Suppressor macrophage treated with lipopolysaccharide for 1 hour (primary cell): ENCODE measurements at places on chromosomes 2 and 18.

GRCh38 chr2:65639156-65639864, 206.9 kb upstream of the SPRED2 start:
- no peak for DNase-seq

DNA sequence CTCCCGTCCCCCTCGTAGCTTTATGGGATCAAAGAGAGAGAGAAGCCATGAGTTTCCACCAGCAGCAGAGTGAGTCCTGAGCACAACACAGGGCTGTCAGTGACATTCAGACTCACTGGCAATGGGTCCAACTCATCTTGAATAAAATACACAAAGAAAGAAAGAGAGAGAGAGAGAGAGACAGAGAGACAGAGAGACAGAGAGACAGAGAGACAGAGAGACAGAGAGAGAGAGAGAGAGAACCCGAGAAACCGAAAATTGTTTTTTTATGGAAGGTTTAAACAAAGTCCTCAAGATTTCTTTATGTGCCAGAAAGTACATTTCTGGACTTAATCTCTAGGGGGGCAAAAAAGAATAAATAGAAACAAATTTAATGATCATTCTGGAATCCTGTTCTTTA, 11.5 kb upstream of the BCL2 start:
- DNase-seq = no peak

DNA sequence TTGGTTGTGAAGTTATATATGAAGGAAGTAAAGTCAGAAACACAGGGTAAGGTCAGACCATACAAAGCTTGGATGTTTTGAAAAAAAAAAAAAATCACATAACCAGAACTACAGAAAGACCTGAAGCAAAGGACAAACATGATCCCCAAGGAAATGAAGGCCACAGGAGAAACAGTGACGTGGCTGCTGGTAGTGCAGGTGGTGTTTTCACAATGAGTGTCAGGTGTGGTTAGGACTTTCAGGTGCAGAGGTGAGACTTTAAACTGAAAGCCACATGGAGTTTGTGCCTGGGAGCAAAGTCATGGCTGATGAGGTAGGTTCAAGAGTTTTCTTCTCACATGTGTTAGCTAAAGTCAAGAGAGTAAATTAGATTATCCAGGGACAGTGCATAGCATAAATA, 270.7 kb downstream of the PIEZO2 start:
- no peak for DNase-seq

GRCh38 chr2:27148801-27149439, at the start of gene TCF23:
TCF23 (plus strand) TSS chr2:27149004; CDS start chr2:27149134, 130 bp downstream.
- DNase-seq = no peak

DNA sequence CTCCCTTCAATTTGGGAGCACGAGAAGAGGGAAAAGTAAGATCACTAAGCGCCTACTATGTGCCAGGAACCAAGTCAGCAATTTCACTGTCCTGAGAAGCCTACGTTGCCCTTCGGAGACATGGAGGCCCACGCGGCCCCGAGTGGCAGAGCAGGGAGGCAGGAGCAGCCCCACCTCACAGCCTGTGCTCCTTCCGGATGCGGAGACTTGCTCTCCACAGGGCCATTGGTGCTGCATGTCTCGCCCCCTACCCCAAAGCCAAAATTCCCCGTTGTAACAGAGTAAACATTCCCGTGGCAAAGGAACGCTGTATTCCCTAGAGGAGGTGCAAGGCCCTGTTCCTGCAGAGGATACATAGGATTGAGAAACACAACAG, 4.5 kb downstream of the SLC14A2 start:
- DNase-seq = no peak

DNA sequence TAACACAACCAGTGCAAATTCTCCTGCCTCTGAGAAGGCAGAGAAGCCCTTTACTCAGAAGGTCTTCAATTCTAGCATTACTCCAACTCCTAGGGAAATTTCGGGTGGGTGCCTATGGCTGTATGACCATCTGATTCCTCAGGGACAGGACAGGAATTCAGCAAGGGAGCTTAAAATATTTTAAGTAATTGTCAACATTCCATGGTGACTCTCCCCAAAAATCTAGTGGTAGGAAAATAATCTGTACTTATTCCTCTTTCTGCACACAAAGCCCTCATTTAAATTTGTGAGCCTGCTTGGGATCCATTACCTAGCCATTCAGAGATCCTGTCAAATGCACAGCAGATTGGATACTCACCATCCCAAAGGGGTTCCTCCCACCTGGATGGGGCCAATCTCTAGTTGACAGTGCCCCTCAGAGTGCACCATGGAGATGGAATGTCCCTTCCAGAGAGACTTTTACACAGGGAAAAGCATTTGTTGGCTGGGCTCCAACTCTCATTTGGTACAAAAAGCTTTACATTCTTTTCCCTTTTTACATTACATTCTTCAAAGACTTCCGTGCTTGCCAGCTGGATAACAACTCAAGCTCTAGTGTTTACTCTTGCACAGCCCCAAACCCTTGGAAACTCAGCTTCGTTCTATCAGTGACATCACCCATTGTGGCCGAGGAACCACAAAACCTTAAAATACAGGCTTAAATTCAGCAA, 3.1 kb upstream of the TMEM150A start:
- no peak for DNase-seq

GRCh38 chr2:19802086-19802841, 99.5 kb downstream of the TTC32 start:
- no peak for DNase-seq

- DNase-seq = no peak
Measured at GRCh38 chr2:239961662-239962613, 63.2 kb downstream of the NDUFA10 start.

GRCh38 chr2:224585211-224586088, at the start of gene CUL3:
CUL3 (minus strand) TSS chr2:224585363; CDS start chr2:224585009, 354 bp downstream.
- DNase-seq = peak; percentile 100

DNA sequence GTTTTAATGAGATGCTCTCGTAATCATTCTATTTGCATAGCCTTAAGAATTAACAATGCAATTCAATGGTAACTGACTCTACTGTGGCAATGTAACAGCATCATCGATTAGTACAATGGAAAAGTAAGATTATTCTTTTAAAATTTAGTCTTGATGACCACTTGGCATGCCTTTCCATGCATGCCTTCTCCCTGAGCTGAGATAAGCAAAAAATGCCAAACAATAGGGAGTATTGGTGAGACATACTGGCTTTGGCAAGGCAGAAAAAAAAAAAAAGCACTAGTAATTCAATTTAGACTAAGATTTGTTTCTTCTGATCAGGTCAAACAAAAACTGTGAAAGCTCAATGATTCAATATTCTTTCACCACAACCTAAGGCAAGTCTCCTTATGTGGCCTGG, 110.8 kb upstream of the TRIB2 start:
- no peak for DNase-seq

DNA sequence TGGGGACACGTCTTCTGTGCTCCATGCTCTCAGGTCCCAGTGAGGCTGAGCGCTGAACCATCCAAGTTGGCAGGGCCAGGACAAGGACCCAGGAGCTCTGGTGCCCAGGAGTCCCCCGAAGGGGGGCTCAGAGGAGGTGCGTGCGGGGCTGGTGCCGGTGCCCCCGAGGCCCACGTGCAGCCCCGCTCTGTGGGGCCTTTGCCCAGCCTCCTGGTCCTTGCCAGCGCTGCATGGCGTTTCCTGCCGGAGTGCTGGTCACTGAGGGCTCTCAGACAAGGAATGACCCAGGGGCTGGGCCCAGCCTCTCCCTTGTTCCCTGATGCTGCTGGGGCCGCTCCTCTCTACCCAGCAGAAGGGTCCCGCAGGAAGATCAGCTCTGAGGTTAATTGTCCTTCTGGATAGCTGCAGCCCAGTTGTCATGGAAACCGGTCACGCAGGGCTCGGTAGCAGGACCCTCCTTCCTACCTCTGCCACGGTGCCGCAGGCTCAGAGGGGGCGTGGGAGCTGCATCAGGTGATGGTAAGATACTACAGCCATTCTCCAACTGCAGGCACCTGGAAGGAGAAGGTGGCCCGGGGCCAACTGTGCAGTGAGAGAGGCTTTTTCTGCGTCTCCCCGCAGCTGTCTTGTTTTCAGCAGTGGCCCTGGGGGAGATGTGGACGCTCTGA, 64.5 kb downstream of the RRM2 start:
- DNase-seq = no peak

DNA sequence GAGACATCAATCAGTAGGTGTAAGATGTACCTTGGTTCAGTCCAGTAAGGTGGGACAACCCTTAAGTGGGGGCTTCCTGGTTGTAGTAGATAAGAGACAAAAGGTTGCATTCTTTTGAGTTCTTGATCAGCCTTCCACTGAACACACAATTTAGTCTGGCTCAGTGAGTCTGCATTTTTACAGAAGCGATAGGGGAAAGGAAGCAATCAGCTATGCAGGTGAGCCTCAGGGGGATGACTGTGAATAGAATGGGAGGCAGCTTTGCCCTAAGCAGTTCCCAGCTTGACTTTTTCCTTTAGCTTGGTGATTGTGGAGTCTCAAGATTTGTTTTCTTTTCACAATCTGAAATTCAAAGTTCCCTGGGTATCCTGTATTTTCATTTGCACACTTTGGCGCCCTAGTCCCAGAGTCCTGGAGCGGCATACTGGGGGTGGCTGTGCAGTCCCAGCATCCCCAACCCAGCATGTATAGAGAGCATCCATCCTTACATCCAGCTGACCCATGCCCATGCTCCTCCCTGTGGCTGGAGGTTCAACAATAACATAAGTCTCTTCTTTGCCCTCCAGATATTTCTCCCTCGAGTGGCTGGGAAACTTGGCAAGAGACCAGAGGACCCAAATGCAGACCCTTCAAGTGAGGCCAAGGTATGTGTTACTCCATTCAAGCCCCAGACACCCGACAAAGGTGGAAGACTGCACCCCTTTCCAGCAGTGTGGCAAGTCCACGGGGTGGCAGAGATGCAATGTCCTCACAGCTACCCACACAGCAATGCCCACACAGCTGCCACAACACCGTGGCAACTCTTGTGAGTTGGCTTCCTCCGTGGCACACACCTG, 20.1 kb upstream of the PRLH start:
- DNase-seq = no peak

DNA sequence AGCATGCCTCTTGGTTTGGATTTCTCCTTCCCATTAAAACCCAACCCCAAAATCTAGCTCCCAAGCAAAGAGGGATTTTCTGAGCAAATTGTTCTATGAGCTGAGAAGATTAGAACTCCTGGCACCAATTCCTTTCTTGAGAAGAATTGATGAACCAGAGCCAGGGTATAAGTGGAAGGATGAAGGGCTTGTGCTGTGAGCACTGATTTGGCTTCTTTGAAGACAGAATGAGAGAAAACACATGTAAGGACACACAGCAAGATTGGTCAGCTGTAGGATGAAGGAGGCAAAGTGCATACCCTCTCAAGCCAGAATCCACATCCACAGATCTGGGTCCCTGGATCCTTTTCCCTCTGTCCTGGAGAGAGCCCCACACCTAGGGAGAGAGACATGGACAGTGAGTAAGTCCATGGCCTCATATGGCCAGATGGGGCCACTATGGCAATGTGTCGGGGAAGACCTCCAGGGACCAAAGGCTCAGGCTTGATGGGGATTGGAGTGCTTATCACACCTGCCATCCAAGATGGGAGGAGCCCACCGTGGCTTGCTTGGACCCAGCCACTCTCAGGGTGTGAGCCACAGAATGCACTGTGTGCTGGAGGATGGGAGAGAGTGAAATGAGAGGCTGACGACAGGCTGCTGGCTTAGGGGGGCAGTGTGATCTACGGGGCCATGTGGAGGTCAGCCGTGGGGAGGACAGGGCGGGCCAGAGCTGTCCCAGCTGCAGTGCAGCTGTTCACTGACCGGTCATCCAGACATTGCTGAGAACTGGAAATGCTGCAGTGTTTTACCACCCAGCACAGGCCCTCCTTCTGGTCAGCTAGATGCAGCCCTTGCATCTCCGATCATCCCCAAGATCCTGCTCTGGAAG, 339.8 kb downstream of the CYP26B1 start:
- no peak for DNase-seq

- no peak for DNase-seq
Measured at GRCh38 chr2:148130581-148130980, 109.7 kb downstream of the MBD5 start.

GRCh38 chr2:238061315-238062202, 758 bp downstream of the SCLY start:
- DNase-seq = peak; percentile 24
